ENCODE measurements at places on chromosomes 1 and 21.

DNA sequence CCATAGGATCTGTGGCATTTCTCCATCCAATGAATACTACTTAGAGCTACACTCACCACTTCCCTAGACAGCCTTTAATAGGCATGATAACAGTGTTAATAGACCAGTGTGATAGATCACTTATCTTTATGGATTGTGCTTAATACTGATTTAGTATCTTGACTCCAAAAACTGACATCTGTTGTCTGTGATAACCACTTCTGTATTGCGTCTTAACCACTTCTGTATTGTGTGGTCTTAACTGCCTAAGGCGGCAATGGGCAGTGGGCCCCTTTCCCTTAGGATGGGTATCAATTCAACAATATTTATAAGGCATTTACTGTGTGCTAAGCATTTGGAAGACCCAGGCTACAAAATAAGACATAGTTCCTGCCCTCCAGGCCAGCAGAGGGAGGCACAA is 32.0 kb upstream of the RCAN3 start:
- no peak for DNase-seq

GRCh38 chr1:11682799-11683198 is 1.9 kb upstream of the MAD2L2 start:
- no peak for DNase-seq

GRCh38 chr1:50705699-50706098 is 254.4 kb downstream of the FAF1 start:
- DNase-seq: no peak

GRCh38 chr1:27099587-27100334 is 55.2 kb downstream of the SLC9A1 start:
- DNase-seq: no peak

DNA sequence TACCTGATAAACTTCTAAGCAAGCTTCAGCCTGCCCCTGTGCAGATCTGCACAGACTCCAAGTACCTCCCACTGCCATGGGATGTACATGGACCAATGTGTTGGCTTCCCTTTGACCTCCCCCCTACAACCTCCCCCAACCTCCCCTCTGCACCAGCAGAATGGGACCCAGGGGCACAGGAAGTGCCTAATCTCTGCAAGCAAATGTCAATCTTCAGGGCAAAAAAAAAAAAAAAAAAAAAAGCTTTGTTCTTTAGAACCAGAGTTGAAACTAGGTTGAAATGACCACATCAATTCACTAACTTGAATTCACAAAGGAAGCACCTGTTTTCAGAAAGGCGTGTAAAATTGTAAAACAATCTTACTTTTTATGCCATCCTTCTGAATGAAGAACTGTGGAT is 53.9 kb upstream of the TIAM1 start:
- peak; percentile 11 for DNase-seq

- DNase-seq: no peak
Measured at GRCh38 chr21:45882645-45883044, 98.9 kb upstream of the COL6A1 start.

GRCh38 chr1:62514746-62515423 is 78.0 kb downstream of the USP1 start:
- DNase-seq: no peak

DNA sequence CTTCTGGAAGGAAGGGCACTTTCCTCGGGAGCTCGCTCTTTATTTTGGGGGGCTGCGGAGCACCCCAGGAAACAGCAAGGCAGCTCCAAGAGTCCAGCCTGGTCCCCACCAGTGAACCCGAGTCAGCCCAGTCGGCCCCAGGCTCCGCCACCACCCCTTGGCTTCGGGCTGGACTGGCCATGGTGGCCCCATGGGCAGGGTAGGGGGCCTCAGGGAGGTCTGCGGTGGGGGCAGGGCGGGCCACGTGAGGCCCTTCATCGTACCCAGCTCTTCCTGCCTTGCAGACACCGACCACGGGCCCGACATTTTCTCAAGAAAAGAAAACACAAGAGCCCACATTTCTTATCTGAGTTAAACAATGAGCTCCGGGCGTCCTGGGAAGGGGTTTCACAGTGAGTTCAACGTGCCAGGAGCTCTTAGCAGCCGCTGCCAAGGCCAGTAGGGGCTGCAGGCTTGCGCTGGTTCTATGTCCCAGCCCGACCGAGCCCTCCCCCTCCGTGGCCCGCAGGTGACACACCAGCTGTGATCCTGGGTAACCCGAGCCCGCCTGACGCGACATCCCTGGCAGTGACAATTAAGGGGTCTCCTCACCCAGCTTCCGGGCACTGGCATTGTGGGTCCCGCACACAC is 66.2 kb downstream of the PRDM16 start:
- DNase-seq: no peak

DNA sequence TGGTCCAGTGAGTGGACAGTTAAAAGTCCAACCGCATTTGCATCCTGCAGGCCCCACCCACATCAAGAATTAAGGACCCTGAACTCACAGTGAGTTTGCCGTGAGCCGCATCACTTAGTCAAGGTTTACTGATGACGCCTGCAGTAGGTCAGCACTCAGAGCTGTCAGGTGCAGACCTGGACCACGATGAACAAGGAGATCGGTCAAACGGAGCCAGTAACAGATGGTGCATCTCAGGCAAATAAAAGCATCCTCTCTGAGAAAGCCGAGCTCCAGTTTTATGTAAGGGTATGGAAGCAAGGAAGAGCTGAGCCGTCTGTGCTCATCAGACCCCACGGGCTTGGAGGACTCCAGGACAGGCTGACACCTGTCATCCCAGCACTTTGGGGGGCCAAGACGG is 4.5 kb downstream of the PRDM15 start:
- no peak for DNase-seq

GRCh38 chr1:59137276-59137615 is 159.6 kb upstream of the FGGY start:
- DNase-seq: no peak

DNA sequence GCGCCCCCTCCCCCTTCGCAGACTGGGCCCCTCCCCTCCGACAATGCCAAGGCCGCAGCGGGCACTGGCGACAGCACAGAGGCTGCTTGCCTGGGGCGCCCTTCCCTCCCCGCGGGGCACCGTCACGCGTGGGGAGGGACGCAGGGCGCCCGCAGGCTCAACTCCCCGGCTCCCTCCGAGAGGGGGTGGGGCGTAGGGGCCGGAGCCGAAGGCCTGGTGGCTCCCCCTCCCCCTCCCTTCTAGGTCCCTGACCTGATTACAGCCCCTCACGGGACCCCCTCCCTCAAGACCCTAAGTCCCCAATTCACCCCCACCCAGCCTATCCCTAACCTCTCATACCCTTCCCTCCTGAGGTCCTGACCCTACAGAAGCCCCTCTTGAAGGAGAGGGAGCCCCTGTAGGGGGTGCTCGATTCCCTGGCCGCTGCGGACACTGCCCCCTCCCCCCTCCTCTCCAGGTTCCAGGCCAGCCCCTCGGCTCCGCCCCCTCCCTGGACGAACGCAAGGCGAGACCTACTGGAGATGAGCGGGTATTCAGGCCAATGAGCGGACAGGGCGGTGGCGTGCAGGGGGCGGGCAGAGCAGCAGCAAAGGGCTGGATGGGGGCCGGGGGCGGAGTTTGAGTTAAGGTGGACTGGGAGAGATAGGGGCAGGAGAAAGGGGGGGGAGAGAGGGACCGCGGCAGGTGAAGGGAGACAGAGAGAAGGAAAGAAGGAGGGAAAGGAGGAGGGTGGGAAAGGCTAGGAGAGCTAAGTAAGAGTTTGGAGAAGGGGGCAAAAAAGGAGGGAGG is 733 bp upstream of the ZBTB7B start:
- peak; percentile 95 for DNase-seq

DNA sequence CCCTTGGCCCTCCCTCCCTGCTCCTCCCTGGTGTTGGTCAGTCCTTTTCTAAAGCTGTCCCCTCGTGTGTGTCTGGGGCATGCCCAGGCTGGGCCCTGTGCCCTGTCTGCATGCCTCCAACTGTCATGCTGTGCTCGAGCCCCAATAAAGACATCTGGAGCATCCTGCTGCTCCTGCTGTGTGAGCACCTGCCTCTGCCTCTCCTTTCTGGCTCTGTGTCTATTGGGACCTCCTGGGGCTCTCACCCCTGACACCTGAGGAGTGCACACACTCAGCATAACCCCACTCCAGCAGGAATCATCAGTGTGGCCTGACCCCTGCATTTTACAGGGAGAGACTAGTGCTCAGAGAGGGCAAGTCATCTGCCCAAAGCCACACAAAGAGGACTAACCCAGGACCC is 23.7 kb downstream of the KCNC4 start:
- DNase-seq: no peak

- no peak for DNase-seq
Measured at GRCh38 chr1:100799954-100800612, 80.5 kb downstream of the VCAM1 start.

GRCh38 chr1:19955534-19956170 is 23.8 kb downstream of the PLA2G2A start:
- DNase-seq: no peak

DNA sequence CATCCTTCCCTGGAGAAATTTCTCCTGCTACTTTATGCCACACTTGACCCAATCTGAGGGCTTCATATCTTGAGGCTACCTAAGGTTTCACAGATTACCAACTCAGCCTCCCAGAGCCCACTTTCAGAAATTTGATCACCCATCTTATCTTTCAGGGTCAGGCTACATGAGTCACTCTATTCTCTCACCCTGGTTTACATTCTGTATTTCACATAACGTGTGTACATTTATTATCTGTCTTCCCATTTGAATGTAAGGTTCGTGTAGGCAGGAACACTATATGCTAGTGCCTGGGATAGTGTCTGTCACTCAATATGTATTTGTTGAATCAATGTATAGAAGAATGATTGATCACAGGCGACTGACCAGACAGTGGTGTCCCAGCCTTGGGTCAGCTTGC is 124.8 kb downstream of the UBE2U start:
- no peak for DNase-seq

DNA sequence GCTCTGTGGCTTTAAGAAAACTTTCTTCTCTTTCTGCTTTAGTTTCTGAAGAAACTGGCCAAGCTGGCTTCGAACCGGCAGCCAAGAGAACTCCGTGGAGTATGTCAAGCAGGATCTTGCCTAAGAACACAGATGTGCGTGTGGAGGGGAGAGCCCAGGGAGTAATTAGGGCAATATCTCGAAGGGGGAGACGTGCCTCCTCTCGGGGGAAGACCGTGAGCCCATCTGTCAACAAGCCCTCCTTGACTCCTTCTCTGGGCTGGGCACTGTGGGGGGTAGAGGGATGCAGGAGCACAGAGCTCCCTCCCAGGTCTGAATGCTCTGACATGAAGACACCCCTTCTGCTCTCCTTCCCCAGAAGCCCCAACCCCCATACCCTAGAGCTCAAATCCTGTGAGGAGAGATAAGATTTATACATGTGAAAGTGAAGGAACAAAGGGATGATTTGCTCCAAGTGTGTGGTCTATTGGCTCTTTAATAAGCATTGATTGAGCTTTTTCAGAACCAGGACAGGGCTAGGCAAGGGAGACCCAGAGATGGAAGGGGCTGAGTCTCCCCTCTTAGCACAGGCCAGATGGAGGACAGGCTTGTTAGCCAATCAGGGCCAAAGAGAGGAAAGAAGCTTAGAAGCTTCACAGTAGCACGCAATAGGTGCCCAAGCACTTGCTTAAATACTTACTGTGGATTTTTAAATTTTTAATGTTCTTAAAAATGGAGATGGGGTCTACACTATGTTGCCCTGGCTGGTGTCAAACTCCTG is 37.5 kb downstream of the EDN2 start:
- DNase-seq: no peak

GRCh38 chr1:154142358-154142757 is 12.5 kb downstream of the NUP210L start:
- no peak for DNase-seq

GRCh38 chr1:70420320-70420719 is 9.3 kb downstream of the CTH start:
- DNase-seq: no peak

GRCh38 chr1:92516574-92516973 is 29.8 kb upstream of the GFI1 start:
- DNase-seq: no peak

GRCh38 chr1:202063093-202063492 is 52.7 kb downstream of the ELF3 start:
- DNase-seq: no peak

DNA sequence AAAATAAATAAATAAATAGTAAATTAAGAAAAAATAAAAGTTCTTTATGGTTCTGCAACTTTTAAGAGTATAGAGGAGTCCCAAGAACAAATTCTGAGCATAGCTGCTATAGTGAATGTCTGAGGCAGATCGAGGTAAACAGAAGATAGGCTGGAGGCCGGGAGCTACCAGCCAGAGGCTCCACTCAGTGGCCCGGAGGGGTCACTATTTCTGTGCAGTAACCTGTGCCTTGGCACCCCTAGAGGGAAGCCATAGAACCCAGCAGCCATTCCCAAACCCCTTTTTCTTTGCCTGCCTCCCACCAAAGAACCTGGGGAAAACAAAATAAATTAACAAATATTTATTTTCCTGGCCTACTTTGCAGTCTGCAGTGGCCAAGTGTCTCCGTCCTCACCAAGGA is 38.4 kb upstream of the HEATR1 start:
- no peak for DNase-seq

DNA sequence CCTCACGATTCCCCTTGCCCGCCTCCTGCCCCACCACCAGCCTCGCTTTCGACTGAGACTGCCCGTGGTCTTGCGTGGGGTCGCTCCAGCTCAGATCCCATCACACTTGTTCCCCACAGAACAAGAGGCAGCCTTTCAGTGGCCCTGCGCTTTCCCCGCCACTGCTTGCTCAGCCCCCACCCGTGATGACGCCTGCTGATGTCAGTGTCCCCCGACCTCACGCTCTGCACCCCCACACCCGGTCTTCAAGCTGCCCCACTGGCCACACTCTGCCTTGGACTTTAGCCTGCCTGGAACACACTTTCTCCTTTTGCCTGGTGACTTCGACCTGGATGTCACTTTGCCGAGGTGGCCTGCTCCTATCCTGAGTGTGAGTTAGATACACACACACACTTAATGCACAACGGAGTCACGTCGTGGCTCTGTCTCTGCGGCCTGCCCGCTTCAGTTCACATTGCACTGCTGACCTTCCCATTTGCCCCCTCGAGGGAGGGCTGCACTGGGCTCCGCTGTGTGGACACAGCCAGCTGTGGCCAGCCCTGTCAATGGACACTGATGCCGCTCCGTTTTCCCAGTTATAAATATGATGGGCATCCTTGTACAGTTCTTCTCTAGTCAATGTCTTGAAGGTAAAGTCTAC is 13.0 kb downstream of the AGPAT3 start:
- DNase-seq: no peak

GRCh38 chr21:39107739-39108138 is 75.5 kb downstream of the PSMG1 start:
- DNase-seq: no peak

DNA sequence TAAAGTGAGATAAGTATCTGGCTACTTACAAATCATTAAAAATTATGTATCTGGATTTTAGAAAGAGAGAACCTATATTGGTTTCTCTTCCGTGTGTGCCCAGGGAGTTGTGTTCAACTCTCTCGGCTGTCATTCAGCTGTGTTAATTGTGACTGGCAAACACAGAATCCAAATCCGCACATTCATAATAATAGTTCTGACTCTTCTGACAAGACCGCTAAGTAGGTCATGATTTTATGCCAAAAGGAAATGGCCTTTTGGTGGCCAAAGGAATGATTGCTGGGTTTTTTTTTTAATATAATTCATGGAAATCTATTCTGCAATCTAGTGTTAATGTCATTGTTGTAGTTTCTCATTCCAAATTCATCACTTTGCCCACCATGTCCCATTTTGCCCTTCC is 110.7 kb downstream of the AK5 start:
- no peak for DNase-seq
